Colonic mucosa (tissue), 4 donors: ENCODE measurements at places on chromosomes 12 and 14. TPM values are rescaled to one million over a fixed set of nuclear protein-coding genes. Genes with fewer than 3 reads are reported as not detected.

DNA sequence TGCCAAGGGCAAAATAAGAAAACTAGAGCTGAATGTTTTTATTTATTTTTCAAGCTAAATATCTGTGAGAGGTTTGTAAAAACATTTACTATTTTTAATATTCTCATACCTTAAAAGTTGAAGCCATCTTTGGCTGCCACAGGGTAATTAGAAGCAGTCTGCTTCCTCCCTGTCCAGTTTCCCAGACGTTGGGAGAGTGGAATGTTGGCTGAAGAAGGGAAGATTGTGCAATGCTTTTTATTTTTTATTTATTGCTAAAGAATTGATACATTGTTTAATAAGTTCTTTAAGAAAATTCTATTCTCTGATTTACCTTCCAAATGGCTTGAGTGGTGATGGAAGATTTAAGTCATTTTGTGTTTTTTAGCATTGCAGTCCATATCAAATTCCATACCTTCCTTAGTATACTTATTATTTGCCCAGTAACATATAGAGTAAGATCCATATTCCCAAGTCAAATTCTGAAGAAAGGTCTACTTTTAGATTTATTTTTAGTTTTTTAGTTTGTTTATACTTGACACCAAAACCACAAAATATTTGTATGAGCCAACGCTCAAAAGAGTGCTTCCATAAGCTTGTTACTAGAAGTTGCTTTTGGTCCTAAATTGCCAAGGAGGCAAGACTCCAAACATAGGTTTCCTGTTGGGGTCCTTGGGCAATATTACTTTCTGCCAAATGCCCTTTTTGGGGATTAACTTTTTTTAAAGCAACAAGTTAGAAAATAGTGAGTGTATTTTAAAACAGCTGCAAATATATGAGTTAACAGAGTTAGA, 124.0 kb upstream of the CPM start:
- no peak for DNase-seq

GRCh38 chr14:85223667-85224066, 306.3 kb upstream of the FLRT2 start:
- DNase-seq: no peak

DNA sequence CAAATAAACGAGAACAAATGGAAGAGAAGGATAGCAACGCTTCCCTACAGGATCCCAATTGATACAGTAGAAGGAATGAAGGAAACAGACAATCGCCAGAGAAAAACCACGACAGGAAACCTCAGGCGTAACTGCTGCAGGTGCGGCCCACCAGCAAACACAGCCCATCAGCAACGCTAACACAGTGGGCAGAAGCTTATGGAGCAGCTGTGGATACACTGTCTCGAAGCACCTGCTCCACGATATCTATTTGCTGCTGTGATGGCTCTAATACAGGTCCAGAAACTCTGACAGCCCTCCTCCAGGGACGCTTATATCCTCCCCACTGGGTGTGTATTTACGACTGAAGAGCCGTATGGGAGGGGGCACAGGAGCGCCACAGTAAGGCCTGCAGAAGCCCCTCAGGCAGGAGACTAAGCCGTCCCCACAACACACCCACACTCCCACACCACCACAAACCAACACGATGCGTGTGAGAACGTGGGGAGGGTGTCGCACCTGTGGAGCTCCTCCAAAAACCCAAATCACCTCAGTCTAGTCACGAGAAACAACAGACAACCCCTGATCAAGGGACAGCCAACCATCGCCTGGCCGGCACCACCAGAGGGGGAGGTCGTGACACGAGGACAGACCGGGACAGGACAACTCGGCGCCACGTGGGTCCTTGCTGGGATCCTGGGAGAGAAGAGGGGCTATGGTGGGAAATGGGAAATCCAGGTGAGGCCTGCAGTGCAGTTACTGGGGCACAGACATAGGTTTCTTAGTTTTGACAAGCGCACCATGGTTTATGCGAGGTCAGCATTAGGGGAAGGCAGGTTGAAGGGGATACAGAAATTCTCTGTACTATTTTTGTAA, 24.0 kb downstream of the POLE start:
- no peak for DNase-seq

DNA sequence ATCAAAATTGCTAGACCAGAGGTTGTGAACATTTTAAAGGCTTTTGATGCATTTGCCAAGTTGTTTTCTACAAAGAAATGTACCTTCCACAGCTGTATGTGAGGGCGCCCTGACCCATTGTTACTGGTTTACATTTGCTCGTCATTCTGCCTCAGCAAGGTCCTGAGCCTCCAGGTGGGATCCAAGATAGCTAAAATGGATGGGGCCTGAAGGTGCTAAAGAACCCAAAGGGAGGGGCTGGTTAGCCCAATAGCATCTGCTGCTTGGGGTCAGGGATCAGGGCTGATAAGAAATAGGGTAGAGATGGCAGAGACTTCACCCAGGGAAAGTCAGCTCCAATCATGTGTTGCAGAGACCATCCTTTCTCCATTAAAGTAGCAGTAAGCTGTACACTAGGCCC, 43.1 kb downstream of the GALNT16 start:
- DNase-seq: no peak

Gene ETNK1
- 115 TPM for total RNA-seq
